ENCODE measurements at places on chromosomes 7 and 10.

- DNase-seq, result no peak
These were observed 265.7 kb upstream of the MAGI2 start for GRCh38 chr7:79719216-79719615.

- DNase-seq, result no peak
These were observed 23.4 kb upstream of the LIPA start for GRCh38 chr10:89274928-89275327.

- peak; percentile 79 for DNase-seq
These were observed 433.6 kb upstream of the GALNT17 start for GRCh38 chr7:70698219-70698832.

DNA sequence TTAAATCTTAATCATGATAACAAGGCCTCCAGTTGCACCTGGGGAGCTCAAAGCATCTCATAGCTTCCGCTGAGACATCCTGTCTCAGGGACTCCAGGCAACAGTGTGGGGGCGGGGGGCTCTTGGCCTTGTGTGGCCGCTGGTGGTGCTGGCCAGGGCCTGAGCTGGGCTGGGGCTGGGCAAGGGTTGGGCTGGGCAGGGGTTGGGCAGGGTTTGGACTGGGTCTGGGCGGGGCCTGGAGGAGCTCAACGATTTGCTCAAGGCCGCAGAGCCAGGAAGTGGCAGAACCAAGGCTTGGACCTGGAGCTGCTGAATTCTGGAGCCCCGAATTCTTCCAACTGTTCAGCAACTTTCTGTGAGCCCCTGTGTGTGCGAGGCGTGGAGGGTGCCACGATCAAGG is 37.9 kb upstream of the PSMG3 start:
- DNase-seq, result no peak

- DNase-seq, result no peak
These were observed 60.4 kb downstream of the LRRC17 start for GRCh38 chr7:102973096-102973802.

DNA sequence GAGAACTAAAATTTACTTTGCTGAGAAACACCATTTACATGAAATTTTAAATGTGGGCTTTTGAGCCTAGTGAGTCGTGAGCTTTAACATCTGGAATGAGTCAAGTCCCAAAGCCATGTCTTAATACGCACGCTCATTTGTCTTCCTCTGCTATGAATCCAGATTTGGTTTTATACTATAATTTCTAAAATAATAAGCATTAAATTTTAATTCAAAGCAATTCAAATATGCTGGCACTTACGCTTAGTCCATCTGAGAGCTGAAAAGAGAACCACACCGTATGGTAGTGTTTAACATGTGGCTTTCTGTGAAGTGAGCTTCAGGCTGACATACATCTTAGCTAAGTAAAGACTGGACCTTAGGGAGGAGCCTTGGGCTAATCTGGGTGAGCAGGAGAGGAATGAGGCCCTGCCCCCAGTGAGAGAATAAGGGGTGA is 52.2 kb downstream of the CUBN start:
- DNase-seq, result peak; percentile 41

GRCh38 chr10:99403674-99404073 is 26.8 kb downstream of the GOT1 start:
- DNase-seq, result no peak

- DNase-seq, result no peak
These were observed 56.8 kb upstream of the LANCL2 start for GRCh38 chr7:55308186-55308929.

- peak; percentile 68 for DNase-seq
These were observed 13.6 kb upstream of the BPGM start for GRCh38 chr7:134632937-134633540.
